ENCODE measurements at places on chromosomes 7 and 10.

DNA sequence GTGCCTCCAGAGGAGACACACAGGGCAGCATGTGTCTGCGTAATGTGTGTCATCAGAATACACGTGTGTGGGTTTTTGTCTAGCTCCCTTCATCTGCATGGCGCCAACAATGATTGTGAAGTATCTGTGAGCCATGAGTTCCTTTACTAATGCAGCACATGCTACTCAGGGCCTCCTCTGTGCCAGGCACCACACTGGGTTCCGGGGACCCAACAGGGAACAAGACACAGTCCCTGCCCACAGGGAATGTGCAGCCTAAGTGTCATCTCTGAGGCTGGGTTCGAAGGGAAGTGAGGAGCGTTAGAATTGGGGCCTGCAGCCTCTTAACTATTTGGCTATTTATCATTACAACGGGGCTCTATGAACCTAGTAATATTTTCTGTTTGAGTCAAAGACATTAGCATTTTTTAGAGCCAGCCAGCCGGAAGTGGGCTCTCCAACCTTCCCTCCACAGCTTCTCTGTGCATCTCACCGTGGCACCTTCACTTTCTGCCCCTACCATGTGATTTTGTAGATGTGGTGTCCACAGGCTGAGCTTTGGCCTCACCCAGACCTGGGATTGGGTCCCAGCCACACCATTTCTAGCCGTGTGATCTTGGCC lies 43.9 kb upstream of the SRGN start:
- no peak for DNase-seq

GRCh38 chr7:105454095-105454747 lies 65.5 kb upstream of the SRPK2 start:
- DNase-seq = no peak

- no peak for DNase-seq
These were observed 220.7 kb downstream of the ADARB2 start for GRCh38 chr10:1516492-1517165.

DNA sequence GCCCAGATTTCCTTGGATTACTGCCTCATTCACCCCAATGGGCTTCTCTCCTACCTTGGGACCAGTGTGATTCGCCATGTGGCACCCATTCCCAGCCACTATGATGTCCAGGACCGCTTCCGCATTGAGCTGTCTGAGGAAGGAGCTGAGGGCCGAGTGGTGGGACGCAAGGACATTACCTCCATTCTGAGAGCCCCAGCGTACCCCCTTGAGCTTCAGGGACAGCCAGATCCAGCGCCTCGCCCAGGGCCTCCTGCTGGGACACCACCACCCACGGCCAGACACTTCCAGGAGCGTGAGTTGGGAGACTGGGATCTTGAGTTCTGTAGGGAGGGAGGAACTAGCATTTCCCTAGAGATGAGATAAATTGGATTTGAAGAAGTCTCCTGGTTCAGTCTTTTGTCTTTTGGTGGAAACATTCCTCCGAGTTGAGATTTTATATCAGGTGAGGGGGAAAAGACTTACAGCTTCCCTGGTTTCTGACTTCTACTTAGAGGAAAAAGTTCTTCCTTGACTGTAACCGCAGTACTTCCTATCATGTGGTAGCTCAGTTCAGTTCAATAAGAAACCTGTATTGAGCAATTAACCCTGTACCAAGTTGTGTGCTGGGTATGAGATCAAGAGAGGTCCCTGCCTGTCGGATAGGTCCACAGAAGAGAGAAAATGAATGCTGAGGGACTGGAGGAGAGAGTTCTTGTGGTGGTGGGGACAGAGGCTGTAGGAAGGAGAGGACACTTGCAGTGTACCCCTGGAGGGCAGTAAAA lies 1.3 kb downstream of the MOSPD3 start:
- DNase-seq = no peak

DNA sequence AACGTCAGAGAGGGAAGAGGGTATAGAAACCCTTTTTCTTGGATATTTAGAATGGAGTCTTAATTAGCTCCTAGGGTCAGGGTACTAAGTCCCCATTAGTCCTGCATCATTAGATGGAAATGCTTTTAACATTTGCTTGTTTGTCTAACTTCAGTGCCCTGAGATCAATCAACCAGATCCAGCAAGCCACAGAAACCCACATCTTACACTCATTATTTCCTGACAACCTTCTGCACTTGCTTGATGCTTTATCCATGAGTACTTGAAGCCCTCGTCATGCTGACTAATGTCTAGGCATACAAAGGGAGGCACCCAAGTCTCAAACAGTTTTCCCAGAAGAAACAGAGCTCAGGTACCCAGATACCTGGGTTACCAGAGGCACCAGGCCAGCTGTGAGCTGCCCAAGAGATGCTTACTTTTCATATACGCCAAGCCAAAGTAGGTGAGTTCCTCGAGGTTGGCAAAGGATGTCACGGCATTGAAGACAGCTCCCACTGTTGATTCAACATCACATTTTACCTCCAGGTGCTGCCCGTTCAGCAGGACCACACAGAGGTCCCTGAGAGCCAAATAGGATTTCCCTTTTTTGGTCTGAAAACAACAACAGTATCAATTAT lies 42.7 kb downstream of the FRMPD2 start:
- DNase-seq = peak; percentile 14

- no peak for DNase-seq
These were observed 2.3 kb upstream of the MIOS start for GRCh38 chr7:7564323-7564780.

DNA sequence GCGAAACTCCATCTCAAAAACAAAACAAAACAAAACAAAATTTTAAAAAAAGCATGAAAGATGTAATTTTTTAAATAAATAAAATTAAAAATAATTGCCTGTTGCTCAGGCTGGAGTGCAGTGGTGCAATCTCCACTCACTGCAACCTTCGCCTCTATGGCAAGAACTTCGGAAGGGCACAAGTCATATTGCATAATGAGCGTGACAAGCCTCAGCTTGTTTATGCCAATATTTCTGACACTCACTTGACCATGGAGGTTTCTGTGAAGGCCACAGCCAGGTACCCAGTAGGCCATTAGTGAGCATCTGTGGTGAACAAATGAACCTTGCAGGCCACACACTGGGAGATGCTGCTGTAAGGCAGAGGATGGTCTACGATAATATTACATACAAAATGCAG lies 106.1 kb upstream of the KMT2C start:
- DNase-seq = no peak

DNA sequence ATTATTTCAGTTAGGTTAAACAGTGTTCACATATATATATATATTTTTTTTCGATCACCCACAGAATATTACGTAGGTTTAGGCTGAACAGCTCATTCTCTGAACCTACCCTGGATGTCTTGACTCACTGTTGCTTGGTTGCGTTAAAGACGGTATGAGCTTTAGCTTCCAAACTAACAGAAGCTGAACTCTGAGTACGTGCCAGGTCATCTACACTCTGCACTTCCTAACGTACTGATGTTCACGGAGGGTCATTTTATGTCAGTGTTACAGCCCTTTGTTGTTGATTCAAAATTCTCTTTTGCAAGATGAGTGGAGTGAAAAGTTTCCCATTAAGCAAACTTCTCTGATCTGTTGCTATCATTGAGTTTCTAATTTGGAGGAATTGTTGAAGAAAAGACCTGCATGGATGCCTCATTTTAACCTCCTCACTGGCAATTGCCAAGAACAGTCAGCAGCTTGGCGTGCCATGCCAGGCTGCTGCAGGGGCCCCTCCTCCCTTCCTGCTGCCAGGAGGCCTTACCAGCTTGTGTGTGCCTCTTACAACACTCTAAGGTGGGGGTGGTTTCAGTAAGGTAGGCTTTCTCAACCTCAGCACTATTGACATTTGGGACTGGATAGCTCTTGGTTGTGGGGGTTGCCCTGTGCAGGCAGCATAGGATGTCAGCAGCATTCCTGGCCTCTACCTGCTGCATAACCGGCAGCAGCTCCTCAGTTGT lies 44.3 kb downstream of the INSYN2A start:
- DNase-seq = no peak

DNA sequence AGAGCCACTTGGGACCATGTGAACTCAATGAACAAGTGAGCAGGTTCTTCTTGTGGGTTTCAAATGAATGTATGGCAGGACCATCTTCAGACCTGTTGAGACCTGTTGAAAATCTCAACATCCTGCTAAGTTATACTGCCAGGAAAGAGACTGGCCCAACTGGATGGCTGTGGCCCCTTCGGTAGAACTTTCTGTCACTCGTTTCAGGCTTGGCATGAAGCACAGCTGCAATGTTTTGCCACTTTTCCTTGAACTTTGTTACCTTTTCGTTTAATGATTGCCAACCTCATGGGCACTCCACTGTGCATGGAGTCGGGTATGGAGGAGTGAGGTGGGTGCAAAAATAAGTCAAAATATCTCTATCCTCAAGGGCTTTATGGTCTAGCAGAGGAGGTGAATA lies 36.7 kb upstream of the SLC35B4 start:
- no peak for DNase-seq

DNA sequence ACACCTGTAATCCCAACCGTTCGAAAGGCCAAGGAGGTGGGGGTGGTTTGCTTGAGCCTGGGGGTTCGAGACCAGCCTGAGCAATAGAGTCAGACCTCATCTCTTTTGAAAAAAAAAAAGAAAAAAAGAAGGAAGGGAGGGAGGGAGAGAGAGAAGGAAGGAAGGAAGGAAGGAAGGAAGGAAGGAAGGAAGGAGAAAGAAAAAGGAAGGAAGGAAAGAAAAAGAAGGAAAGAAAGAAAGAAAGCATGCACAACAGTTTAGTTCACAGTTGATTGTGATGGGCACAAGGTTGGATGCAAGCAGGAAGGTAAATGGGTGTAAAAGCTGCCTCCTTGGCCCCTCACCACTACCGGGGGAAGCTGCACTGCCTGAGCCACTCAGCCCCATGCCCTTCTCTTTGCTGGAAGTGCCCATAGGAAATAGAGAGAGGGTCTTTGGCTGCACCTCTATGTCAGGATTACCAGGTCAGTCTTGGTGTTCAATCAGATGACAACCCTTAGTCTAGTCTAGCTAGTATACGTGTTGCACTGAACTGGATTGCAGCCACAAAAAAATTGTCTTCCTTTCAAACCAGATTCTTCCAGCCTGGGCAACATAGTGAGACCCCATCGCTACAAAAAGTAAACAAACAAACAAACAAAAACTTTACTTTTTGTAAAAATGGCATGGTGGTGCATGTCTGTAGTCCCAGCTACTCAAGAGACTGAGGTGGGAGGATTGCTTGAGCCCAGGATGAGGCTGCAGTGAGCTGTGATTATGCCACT lies 20.0 kb downstream of the MAP3K8 start:
- DNase-seq = no peak

DNA sequence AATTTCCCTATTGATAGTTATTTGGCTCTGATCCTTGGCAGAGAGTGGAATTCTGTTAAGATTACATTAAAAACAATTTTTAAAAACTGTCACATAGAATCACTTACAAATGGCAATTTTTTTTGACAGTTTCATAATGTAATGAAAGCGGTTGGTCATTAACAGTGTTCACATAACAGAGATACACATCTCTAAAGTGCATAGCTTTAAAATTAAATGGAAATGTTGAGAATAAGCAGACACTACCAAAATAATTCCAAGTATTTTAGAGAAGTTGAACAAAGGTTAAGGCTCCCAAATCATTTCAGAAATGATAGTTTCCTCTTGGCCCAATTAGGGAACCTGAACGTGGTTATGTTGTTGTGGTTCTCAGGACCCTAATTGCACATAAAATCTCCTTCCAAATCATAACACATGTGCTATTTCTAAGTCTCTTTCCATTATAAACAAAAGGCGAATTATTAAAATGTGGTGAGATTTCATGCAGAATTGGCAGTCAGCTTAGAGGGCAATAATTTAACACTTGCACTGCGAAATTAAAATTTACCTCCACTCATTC lies 528.9 kb upstream of the FZD8 start:
- no peak for DNase-seq

DNA sequence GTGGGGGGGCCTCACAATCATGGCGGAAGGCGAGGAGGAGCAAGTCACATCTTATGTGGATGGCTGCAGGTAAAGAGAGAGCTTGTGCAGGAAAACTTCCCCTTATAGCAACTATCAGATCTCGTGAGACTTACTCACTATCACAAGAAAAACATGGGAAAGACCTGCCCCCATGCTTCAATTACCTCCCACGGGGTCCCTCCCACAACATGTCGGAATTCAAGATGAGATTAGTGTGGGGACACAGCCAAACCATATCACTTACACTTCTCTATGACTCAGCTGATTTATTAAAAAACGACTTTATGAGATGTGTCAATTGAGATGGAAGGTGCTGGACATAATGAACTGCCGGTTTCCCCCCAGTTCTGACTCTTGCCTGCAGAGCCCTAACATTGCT lies 23.8 kb upstream of the CHN2 start:
- DNase-seq = no peak

DNA sequence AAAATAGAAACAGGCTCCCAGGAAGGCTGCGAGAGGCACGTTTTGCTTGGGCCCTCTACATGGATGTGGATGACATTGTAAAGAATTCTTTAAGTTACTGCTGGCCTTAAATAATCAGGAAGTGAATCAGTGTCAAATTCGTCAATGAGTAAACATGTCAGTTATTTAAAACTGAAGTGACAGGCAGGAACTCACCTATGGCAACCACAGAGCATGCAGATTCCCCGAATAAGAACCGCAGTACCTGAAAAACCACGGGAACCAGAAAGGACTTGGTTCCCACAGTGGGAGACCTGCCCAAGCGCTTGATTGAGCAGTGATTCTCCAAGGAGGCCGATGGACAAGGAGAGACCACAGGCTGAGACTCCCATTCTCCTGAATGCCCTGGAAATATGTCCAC lies 351.2 kb upstream of the AKR1E2 start:
- DNase-seq = no peak

DNA sequence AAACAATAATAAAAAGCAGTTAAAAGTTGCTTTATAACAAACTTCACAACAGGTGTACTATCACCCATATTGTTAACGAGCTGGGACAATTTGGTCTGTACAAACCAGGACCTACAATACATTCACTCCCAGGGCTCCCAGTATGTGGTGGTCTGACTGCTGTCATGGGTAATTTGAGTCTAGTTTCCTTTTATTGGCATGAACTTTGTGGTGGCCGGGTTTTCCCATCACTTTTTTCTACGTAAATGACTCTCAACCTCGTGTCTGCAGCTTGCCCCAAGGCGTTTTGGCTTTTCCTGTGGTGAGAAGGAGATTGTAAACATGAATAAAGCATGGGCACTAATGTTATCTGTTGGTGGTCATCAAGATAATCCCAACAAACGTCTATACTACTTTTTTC lies 118.7 kb upstream of the CDK6 start:
- DNase-seq = no peak

DNA sequence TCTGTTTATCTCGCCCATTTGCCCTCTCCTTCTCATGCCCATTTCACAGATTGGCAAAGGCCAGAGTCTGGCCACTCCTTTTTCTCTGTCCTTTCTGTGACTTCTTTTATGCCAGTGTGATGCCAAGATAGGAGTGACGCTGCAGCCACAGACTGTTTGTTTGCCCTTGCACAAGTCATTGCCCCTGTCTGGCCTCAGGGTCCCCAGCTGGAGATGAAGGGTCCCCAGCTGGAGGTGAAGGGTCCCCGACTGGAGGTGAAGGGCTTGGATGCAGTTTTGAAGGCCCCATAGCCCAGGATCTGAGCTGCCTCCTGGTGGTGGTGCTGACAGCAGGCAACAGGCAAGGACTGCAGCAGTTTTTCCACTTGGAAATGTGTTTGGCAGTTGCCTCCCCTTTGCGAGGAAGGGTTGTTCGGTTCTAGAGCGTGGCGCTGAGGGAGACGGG lies 50.8 kb upstream of the SLC29A3 start:
- no peak for DNase-seq
